Renal pelvis (tissue), 12 donors: ENCODE measurements at places on chromosomes 2 and 18. TPM values are rescaled to one million over a fixed set of nuclear protein-coding genes. Genes with fewer than 3 reads are reported as not detected.

FAP gene
- 5.5 TPM for polyA plus RNA-seq

ACAA2 gene
- polyA plus RNA-seq: 264 TPM

LRP1B gene
- polyA plus RNA-seq: 0.78 TPM

ANO7 gene
- 2.1 TPM for polyA plus RNA-seq

LRATD1 gene
- polyA plus RNA-seq: 28.0 TPM

PIEZO2 gene
- polyA plus RNA-seq: 15.3 TPM

CFAP210 gene
- polyA plus RNA-seq: 2.6 TPM

INHBB gene
- polyA plus RNA-seq: 0.06 TPM

GRCh38 chr2:138994502-138994901 is 214.3 kb upstream of the NXPH2 start:
- no peak for DNase-seq

GRCh38 chr2:198347946-198348345 is 543.6 kb downstream of the PLCL1 start:
- no peak for DNase-seq

DNA sequence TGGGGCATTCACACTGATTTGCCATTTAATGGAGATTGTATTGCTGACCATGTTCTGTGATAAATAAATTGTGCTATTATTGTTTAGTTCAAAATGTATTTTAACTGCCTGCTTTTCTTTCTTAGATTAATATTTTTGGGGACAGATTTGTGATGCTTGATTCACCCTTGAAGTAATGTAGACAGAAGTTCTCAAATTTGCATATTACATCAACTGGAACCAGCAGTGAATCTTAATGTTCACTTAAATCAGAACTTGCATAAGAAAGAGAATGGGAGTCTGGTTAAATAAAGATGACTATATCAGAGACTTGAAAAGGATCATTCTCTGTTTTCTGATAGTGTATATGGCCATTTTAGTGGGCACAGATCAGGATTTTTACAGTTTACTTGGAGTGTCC is 1.8 kb downstream of the DNAJC10 start:
- DNase-seq: no peak

- DNase-seq: no peak
These were observed 29.7 kb upstream of the CHST9 start for GRCh38 chr18:27214831-27215230.

GRCh38 chr2:109058191-109058632 is 69.2 kb upstream of the EDAR start:
- no peak for DNase-seq

- no peak for DNase-seq
These were observed 134.1 kb upstream of the SATB2 start for GRCh38 chr2:199591826-199592225.

DNA sequence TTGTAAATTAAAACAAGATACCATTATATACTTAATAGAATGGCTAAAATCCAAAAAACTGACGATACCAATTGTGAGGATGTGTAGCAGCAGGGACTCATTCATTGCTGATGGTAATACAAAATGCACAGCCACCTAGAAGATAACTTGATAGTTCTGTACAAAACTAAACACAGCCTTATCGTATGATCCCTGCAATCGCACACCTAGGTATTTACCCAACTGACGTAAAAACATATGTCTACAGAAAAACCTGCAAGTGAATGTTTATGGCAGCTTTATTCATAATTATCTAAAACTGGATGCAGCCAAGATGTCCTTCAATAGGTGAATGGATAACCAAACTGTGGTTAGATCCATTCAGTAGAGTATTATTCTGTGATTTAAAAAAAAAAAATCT is 45.5 kb downstream of the TBC1D8 start:
- DNase-seq: no peak

DNA sequence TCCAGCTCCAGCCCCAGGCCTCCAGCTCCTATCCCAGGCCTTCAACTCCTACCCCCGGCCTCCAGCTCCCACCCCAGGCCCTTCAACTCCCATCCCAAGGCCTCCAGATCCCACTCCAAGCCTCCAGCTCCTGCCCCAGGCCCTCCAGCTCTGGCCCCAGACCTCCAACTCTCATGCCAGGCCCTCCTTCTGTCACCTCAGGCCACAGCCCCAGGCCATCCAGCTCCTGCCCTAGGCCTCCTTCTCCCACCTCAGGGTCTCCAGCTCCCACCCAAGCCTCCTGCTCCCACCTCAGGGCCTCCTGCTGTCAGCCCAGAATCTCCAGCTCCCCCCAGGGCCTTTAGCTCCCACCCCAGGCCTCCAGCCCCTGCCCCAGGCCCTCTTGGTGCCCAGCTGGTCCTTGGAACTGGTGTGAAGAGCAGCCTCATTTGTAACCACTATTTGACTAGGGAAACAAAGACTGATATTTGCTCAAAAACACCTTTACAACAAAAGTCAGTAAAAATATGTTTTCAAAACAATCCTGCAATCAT is 67.8 kb upstream of the SALL3 start:
- DNase-seq: no peak

DNA sequence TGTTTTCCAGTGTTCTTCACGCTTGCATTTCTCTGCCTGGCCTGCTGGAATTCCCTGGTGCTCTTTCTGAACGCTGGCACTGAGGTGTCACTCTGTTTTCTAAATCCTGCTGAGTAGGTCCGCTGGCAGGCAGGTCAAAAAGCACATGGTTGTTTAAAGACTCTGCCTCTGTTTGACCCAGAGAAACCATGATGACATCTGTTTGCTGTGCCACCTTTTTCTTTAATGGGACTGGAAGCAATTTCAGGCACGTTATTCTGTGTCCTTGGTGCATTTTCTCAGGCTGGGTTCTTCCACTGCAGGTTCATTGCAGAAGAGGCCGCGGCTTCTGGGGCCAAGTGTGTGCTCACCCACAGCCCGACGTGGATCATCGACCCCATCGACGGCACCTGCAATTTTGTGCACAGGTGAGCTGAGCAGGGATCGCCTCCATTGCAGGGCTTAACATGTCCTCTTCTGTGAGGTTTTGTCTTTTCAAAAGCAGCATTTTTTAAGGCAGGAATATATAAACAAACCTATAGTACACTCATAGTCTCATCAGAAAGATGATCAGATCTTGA is 28.4 kb downstream of the IMPA2 start:
- no peak for DNase-seq

DNA sequence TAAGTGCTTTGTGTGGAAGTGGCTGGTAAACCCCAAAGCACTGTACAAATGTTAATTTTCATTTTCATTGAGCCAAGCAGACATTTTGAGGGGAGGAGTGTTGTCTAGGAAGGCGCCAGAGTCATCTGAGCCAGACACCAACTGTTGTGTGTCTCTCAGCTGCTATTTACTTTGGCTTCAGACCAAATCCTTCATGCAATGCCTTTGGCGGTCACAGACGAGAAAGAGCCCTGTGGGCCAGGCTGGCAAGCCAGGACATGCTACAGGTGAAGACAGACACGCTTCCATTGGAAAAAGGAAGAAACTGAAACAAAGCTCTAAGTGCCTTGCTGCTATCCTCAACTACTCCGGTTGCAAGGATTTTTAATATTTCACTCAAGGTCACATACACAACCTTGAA is 115.4 kb upstream of the CDC42EP3 start:
- no peak for DNase-seq

DNA sequence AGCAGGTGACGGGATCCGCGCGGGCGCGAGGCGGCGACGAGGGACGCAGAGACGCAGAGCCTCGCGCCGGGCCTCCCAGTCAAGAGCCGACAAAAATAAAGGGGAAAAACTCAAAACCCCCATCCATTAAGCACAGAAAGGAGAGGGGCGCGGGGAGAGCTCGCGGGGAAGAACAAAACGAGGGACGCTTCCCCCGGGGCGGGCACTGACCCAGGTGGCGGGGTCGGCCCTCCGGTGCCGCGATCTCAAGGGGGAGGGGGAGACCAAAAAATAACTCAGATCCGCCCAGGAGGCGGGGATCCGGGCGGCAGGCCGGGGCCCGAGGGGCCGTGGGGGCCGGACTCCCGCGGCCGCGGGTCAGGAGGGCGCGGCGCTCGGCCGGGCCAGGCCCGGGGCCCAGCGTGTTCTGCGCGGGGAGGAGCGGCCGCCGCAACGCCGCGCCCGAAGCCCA is 597 bp downstream of the RNF103 start:
- DNase-seq: peak; percentile 36

DNA sequence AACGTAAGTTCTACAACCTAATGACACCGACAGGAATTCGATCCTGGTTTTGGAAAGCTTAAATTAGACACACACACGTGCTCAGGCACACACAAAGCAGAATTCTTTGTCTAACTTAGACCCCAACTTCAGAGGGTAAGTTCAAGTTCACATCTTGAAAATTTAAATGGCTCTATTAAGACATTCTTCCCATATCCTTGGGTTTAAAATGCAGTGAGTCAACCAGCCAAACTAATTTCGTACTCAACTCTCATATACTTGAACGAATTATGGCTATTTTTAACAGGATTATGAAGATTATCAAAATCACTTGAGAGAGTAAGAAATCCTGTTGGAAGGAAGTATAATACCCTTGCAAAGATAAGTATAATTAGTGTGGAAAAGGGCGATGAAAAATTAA is 53.2 kb upstream of the ARL4C start:
- DNase-seq: no peak

DNA sequence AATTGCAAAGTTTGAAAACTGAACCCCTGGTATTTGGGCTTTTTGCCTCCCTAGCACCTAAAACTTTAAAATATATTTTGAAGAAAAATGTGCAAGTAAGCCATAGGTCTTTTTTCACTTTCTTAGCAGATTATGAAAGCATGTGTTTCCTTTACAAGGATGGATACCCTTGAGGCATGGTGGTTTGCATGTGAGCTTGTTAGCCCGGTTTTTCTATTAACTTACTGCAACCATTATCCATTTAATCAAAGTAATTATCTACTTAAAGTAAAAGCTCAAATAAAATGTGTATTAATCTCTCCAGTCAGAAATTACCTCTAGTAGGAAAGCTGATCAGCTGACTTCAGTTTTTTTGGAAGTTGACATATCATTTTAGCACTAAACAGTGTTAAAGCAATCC is 140.6 kb downstream of the EML6 start:
- DNase-seq: peak; percentile 42

DNA sequence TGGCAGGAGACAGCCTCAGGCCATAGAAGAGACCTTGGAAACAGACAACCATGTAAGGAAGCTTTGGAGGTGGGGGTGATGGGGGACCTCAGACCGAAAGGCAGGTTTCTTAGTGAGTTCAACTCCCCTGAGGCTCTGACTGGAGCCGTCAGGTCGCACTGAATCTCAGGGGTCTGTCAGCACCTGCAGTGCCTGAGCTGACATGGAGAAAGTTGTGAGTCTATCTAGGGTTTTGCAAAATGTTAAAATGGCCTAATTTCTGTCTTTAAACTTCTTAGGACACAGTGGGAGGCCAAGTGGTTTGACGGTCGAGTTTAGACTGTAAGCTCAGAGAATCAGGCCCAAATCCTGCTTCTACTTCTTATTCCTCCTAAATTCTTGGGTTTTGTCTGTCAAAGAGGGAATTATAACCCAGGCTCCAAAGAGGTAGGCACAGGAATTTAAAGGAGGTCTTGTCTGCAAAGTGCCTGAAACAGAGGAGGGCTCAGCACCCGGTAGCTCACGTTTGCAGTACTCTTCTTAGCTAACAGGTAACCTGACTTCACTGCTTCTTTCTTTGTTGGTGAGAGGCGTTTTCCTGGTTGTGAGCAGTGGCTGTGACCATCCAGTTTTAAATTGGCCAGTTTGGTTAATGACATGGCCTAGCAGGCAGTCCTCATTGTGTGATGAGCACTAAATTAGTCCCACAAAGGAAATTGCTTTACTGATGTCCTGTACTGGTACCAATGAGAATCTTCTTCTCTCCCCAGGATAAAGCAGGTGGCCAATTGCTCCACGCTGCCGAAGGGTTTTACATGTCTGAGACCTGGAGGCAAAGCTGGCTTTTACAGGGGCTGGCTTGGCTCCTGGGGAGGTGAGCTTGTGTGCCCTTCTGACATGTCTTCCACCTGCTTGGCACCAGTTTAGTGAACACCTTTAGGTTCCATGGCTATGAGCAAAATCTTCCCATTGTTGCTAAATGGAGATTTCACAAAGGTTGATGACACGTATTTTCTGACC is 95.7 kb downstream of the MYCN start:
- no peak for DNase-seq

- no peak for DNase-seq
These were observed 91.2 kb upstream of the CCDC195 start for GRCh38 chr2:224807153-224807964.

DNA sequence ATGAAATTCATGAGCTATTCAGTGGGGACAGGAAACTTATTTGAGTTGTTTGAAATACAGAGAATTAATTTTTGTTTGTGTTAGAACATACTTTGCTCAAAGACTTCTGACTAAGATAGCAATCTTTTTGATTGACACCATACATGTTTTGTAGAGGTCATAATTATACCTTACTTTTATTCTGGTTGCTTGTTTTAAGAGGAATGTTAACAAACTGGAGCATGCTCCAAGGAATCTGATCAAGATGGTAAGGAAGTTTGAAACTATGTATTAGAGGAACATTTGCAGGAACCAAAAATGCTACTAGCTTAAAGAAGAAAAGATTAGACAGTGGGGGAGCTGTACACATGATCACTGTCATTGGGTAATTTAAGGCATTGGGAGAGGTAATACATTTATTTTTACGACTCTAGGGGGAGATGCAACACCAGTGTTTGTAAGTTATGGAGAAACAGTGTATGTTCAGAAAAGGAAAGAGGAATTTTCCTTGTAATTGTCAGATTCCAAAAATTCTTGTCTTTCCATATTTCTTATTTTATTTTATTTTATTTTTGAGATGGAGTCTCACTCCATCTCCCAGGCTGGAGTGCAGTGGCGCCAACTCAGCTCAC is 8.0 kb downstream of the AGFG1 start:
- no peak for DNase-seq

- no peak for DNase-seq
These were observed 78.4 kb downstream of the LIMS1 start for GRCh38 chr2:108612514-108613183.

- peak; percentile 35 for DNase-seq
These were observed 53.5 kb downstream of the CDH19 start for GRCh38 chr18:66550366-66550765.

DNA sequence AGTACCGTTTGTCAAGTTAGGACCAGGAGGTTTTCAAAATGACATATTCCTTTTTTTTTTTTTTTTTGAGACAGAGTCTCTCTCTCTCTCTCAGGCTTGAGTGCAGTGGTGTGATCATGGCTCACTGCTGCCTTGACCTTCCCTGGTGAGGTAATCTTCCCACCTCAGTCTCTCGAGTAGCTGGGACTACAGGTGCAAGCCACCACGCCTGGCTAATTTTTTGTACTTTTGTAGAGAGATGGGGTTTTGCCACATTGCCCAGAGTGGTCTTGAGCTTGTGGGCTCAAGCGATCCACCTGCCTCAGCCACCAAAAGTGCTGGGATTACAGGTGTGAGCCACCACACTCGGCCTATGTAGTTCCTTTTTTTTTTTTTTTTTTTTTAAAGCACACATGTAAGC is 127.9 kb upstream of the SEC11C start:
- no peak for DNase-seq

DNA sequence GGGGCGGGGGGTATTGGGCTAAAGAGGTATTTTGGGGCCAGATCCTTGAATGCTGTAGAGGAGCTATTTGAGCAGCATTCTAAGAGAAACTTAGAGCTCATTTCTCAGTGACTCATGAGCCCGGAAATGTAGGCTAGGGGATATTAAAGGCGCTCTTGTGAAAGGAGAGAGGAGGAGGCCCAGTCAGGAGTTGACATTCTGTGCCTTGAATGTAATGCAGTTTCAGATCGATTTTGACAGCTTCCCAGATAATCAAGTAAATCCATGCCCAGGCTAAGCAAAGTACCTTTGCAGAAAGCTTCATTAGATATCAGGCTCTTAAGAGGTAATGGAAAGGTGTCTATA is 1.5 kb downstream of the CAB39 start:
- DNase-seq: no peak

- DNase-seq: no peak
These were observed 113.7 kb downstream of the RIT2 start for GRCh38 chr18:43001821-43002220.
